Activated CD4-positive, alpha-beta T cell treated with anti-CD3 and anti-CD28 coated beads, Interleukin-2, amount 50 U/mL, for 24 hours (primary cell): ENCODE measurements at places on chromosomes 7 and 10.

DNA sequence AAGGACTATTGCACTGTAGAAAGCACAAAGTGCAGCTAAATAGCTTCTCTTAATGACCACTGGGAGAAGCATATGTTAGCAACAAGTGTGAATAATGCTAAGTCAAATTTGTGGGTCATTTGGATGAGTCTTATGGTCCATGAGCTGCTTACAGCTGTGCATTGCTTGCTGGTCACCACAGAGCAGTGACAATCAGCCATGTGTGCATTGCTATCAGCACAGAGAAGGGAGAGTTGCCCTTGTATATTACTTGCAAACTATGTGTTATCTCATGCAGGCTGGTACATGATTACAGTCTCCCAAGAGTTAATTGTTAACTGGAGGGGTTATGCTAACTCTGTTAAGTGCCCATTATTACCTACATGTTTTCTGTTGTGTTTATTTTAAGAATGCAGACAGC lies 25.7 kb downstream of the MRPS33 start:
- DNase-seq = no peak

DNA sequence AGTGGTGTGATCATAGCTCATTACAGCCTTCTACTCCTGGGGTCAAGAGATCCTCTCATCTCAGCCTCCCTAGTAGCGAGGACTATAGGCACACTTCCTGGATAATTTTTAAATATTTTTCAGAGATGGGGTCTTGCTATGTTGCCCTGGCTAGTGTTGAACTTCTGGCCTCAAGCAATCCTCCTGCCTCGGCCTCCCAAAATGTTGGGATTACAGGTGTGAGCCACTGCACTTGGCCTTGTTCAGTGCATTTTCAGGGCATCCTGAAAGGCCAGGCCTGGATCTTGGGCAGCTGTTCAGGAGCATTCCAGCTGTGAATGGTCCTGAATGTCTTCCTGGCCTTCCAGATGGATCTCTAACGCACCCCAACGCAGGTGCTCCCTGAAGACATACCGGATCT lies 95.7 kb downstream of the PFKFB3 start:
- no peak for DNase-seq

DNA sequence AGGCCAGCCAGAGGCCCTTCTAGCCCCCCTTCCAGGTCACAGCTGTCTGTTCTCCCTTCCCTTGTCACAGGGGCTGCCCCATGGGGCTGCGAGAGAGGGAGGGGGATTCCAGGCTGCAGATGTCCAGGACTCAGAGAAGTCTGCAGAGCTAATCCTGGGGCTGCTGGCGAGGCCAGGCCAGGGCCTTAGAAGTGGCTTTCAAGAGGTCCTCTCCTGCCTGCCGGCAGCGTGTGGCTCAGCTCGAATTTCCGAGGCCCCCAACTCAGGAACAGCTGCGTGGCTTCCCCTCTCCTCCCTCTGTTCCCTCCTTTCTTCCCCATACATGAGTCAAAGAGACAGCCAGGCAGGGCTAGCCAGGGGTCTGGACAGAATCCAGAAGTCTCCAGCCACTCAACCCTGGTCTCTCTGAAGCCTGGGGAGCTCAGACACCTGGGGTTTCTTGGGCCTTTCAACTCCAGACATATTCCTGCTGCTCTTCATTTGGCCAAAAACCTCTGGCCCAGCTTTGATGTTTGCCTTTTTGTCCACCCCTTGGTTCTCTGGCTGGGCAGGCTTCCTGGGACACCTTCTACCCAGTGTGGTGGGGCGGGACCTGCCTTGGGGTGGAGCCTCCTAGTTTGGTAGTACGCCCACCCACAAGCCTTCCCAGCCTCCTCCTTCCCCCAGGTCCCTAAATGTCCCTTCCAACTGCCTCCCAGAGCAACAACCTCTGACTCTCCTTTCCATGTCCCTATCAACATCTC lies 21.8 kb upstream of the EIF5AL1 start:
- DNase-seq = no peak

DNA sequence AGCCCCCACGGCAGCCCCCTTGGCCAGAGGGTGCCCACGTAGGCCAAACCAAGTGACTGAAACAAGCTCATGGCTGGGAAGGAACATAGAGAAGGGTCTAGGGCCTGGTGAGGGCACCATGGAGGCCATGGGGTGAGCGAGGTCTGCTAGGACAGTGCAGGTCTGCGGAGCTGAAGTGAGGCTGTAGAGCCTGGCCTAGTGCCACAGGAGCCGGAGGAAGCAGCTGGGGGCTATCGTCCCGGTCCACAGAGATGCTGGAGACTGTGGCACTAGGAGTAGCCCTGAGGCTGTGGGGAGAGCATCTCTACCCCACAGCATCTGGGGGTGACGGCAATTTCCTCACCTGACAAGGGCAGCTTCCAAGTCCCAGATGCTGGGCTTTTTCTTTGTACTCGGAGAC lies 150.3 kb downstream of the ZNF22 start:
- DNase-seq = no peak

DNA sequence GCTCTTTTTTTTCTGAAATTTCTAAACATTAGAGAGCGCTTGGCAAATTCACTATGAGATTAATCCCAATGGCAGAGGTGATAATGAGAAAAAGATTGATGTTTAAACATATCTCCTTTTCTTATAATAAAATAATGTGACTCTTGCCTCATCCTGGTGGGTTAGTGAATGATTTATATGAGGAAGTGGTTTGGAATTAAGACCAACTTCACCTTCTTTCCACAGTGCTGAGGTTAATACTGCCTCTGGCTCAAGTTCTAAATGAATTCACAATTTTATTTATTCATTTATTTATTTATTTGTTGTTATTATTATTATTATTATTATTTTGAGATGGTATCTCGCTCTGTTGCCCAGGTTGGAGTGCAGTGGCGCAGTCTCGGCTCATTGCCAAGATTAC lies 40.5 kb upstream of the ADO start:
- no peak for DNase-seq

DNA sequence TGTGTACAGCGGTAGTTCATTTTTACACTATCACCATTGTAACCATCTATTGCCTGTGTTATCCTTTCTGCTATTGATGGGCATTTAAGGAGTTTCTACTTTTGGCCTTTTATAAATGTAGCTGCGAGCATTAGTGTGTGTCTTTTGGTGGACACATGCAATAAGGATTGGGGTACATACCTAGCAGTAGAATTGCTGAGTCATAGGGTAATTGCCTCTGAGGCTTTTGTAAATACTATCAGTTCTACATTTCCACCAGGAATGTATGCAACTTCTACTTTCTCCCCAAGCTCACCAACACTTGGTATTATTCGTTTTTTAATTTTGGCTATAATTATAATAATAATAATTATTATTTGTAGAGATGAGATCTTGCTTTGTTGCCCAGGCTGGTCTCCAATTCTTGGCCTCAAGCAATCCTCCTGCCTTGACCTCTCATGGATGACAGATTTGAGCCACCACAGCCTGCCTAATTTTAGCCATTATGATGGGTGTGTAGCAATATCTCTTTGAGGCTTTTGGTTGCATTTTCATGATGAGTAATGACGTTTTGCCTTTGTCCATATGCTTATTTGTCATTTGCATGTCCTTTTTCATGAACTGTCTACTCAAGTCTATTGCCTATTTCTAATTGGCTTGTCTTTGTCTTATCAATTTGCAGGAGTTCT lies 277.0 kb downstream of the ACTR3B start:
- DNase-seq = no peak

DNA sequence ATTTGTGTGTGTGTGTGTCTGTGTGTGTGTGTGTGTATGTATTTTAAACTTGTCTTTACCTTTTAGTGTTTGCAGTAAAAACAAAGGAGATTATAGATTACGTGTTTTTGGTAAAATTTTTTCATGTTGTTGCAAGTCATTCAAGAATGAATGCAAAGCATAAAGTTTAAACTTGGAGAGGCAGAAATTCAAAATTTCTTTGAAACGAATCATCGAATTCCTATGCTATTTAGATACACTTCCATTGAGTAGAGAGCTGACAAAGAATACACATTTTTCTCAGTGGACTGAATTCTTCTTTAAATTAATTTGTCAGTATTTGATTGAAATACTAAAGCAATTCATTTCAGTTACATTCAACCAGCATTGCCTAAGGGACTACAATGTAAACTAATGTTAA lies 66.0 kb upstream of the HDAC9 start:
- DNase-seq = no peak

- no peak for DNase-seq
Observed at GRCh38 chr7:93161181-93161762, 13.1 kb upstream of the SAMD9L start.

- no peak for DNase-seq
Observed at GRCh38 chr10:14586901-14587300, 187.8 kb downstream of the FAM107B start.

DNA sequence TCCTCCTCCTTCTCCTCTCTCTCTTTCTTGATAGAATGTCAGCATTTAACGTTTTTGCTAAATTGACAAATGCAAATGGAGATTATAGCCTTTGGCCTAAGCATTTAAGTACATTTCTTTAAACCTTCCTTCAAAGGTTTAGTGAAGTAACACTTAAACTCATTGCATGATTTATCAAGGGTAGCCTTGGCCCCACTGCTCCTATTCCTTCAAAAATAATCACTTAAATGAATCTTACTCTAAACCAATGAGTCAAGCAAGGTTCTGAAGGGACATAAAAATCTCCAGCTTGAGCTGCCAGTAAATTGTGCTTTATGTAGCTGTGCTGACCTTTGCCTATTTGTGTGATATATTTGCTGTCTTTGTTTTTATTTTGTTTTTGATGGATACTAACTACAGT lies 358.5 kb upstream of the AKR1E2 start:
- no peak for DNase-seq

GRCh38 chr7:149791411-149792219 lies 18.2 kb upstream of the ZNF467 start:
- no peak for DNase-seq

DNA sequence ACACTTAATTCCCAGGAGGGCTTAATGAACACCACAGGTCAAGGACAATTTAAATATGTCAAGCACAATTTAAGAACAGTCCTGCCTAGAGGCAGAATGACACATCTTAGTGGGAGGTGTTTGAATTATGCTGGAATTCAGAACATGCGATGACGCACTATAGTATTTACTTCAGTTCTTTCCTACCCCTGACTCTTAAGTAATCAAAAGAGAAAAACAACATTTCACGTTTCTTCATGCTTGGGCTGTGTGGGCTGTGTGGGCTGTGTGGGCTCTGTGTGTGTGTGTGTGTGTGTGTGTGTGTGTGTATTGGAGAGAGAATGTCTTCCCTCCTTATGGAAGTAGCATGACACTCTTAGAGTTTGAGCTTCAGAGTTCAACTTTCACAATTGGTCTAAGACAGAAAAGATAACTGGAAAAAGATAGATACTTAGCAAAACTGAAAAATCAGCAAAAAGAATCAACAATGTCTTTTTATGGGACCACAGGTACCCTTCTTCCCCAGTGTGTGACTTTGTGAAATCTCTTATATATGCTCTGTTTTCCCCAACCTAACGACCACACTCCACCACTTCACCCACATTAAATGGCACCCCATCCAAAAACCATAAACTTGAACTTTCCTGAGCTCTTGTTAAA lies 33.7 kb upstream of the CABCOCO1 start:
- no peak for DNase-seq

GRCh38 chr7:70590126-70590854 lies 541.7 kb upstream of the GALNT17 start:
- no peak for DNase-seq

DNA sequence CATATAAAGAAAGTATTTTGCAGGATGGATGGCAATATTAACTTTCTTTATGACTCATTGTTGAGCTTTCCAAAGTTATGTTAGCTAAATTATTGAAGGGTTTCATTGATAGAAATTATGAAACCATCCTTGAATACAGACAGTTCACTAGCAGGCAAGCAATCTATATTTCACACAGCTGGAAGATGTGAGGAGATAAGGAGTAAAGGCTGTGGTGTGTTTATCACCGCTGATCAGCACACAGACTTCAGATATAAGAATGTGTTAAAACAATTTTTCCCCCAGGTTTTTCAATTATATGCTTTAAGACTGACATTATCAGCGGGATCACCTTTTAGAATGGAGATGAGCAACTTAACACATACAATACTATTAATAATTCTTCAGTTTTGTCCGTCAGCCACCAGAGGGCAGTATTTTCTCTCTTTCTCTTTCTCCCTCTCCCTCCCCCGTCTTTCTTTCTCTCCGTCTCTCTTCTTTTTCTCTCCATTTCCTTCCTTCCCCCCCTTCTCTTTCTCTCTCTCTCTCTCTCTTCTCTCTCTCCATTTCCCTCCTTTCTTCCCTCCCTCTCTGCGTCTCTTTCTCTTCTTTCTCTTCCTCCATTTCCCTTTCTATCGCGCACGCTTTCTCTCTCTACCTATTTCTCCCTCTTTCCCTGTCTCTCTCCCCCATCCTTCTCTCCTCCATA lies 62.9 kb upstream of the FAM171A1 start:
- DNase-seq = no peak

DNA sequence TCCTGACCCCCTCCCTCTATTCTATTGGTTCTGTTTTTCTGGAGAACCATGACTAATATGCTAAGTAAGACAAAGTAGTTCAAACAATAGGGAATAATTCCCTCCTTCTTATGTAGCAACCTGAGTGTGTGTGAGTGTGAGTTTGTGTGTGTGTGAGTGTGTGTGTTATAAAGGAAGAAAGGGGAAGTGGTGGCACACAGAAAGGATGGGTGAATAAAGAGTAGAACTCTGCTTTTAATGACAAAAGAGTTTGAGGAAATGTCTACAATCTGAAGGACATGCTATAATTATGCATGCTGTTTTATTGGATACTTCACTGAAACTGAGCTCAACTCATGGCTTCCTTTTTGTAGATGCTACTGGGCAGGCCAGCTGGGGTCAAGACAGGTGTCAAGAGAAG lies 489.5 kb downstream of the REEP3 start:
- no peak for DNase-seq

DNA sequence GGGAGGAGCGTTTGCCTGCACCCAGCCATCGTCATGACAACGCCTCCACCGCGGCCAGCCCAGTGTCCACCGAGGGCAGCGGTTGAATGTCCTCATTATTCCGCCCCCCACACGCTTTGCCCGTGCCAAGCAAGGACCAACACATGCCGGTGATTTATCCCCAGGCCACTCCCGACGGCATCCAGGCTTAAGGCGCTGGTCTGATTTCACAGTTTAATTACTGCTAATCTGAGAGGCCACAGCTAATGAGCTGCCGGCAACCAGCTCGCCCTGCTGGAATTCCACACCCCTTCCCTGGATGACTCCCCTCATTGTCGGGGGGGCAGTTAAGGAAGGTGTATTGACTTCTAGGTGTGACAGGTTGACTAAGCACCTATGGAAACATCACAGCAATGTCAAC lies 432.3 kb downstream of the DNAJB6 start:
- no peak for DNase-seq
